ENCODE measurements at places on chromosomes 1 and 21.

GRCh38 chr21:39685991-39686390 lies 59.0 kb upstream of the IGSF5 start:
- DNase-seq: no peak

GRCh38 chr1:94036730-94037129 lies 84.2 kb downstream of the ABCA4 start:
- no peak for DNase-seq

DNA sequence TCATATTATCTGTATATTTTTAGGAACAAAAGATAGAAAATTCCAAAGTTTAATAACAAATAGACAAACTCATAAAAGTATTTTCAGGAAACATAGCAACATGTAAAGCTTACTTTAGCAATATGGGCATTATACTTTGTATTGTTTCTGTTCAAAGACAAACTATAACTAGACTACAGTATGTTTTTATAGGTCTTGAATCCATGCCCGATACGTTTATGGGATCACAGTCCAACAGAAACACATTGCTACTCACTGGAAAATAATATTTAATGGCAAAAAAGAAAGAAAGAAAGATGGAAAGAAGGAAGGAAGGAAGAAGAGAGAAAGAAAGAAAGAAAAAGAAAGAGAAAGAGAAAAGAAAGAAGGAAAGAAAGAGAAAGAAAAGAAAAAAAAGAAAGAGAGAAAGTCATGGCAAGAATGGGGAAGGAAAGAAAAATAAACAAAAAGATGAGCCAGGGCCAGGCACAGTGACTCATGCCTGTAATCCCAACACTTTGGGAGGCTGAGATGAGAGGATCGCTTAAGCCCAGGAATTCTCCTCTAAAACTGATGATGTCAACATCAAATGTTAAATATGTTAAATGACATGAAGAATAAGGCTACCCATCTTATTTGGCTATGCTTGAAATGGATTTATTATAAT lies 32.7 kb downstream of the TM2D1 start:
- DNase-seq: no peak

GRCh38 chr1:108646648-108647269 lies 14.1 kb downstream of the HENMT1 start:
- no peak for DNase-seq

DNA sequence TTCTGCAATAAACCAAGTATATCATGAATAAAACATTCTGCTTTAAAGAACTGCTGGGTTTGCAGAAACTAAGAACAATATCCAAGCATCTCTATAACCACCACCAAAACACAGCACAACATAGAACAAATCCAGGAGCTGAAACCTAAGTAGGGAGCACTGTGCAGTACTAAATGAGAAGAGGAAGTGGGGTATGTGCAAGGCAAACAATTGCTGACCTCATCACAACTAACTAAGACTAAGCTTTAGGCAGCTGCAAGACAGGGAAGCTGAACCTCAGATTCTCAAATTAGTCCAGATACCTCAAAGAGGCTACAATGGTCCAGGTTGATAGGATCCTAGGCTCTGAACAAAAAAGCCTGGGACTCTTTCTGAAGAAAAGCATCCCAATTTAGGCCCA lies 172.6 kb downstream of the SLC44A5 start:
- no peak for DNase-seq

- no peak for DNase-seq
Observed at GRCh38 chr21:45405271-45405818, 380 bp downstream of the COL18A1 start.

GRCh38 chr1:235923466-235924021 lies 56.8 kb upstream of the LYST start:
- no peak for DNase-seq

GRCh38 chr1:147598621-147599361 lies 57.5 kb downstream of the BCL9 start:
- no peak for DNase-seq

DNA sequence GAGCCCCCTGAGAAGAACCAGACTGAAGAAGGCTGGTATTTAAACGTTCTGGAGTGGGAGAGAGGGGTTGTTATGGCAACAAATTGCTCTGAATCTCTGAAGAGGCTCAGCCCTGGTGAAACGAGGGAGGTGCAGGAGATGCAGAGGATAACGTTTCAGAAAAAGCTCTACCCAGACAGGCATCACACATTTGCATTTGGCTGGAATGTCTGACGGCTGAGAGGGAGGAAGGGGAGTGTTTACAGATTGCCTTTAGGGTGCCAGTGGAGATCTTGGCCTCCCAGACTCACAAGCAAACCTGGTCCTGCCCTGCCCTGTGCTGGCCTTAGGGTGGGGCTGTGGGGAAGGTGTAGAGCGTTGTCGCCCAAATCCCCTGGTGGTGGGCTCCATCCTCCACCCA lies 169.0 kb upstream of the AJAP1 start:
- no peak for DNase-seq

DNA sequence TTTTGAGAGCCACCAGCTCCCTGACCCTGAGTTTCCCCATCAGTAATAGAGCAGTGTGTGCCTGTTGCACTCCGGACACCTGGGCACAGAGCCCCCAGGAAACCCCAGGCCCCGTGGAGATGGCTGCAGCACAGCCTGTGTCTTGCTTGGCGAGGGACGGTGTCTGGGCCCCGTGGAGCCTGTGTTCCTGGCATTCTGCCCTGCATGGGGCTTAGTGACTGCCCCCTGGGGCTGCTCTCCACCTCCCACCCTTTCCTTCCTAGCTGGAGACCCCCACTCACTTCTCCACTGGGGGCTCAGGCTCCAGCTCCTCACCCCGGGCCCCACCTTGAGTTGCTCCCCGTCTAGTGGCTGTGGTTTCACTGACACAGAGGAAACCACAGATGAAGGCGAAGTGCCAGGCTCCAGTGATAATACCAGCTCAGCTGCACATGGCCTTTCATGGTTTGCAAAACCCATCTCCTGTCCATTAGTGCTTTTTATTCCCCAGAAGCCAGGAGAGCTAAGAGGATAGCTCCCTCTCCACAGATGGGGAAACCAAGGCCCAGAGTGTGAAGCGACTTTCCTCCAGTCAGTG lies 39.4 kb downstream of the DMRTB1 start:
- no peak for DNase-seq

- no peak for DNase-seq
Observed at GRCh38 chr1:94980582-94981574, 54.0 kb upstream of the CNN3 start.

- DNase-seq: no peak
Observed at GRCh38 chr1:53641481-53642214, 97.3 kb downstream of the GLIS1 start.

DNA sequence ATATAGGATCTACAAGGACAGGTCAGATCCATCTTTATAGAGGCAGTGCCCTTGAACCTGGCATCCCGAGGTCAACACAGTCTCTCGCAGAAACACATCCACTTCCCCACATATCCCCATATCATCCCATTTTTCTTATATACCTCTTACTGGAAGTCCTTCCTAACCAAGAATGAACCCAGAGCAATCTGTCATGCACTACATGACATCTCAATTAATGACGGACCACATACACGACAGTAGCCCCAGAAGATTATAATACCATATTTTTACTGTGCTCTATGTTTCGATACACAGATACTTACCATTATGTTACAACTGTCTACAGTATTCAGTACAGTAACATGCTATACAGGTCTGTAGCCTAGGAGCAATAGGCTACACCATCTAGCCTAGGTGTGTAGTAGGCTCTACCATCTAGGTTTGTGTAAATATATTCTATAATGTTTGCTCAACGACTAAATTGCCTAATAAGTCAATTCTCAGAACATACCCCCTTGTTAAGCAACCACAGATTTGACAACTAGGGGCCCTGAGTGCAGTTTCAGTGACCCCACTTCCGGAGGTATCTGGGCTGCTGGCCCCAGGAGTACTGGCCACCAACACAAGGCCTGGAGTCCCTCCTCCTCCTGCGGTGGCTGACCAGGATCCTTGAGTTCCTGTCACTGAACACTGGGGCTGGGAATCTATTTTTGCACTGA lies 28.1 kb downstream of the PTPN14 start:
- DNase-seq: no peak

GRCh38 chr1:113938192-113938591 lies 9.1 kb downstream of the HIPK1 start:
- DNase-seq: no peak

DNA sequence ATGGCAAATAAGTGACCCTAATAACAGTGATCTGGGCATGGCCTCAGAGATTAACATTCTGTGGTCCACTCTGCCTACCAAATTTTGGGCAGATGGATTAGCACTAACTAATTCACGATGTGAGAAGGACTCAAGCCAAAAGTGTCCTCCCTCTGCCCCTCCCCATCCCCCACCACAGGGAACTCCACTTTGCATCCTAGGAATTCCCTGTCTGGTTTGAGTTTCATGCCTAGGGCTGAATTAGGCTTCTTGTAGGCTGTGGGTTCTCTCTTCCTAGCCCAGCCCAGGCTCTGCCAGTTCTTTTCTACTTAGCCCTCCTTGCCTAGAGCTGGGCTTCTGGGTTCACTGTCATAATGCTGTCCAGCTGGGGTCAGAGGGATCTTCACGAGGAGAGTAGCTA lies 64.1 kb downstream of the ATP2B4 start:
- no peak for DNase-seq

DNA sequence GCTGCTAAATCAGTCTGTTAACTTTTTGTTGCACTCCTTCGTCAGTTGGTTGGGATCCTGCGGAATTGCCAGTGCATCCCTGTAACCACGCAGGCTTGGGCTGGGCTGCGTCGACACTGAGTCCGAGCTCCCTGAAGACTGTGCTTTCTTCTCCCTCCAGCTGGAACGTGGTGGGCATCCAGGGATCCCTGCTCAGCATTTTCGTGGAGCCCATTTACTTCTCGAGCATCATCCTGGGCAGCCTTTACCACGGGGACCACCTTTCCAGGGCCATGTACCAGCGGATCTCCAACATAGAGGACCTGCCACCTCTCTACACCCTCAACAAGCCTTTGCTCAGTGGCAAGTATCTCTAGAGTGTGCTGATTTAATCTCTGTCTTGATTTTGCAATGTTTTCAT lies 83.3 kb downstream of the POFUT2 start:
- DNase-seq: no peak

DNA sequence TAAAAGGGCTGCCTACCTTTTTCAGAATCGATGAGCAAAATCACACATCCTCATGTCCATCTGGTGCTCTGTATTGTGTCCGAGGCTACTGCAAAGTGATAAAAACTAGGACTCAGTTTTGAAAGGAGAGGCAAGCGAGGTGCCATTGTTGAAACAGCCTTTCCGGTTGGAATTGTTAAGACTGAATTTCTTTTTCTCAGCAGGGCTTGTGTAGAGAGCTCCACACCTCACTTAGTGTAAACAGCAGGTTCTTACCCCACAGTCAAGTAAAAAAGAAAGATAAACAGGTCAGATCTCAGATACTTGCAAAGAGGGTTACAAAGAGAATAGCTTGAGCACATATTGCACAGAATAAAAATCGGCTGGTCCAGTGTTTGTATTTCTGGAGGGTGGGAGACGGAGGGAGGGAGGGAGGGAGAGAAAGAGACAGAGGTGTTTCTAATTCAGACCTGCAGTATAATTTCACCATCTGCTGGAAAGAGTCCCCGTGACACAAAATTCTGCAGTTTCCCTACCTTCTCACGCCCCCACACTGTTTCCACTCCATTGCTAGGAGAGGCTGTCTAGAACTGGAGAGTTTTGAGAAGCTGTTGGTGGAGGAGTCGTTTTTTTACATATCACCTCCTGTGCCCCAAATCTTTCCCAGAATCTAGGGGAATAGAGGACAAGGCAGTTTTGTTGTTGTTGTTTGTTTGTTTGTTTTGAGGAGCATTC lies 82.5 kb downstream of the EDEM3 start:
- no peak for DNase-seq

DNA sequence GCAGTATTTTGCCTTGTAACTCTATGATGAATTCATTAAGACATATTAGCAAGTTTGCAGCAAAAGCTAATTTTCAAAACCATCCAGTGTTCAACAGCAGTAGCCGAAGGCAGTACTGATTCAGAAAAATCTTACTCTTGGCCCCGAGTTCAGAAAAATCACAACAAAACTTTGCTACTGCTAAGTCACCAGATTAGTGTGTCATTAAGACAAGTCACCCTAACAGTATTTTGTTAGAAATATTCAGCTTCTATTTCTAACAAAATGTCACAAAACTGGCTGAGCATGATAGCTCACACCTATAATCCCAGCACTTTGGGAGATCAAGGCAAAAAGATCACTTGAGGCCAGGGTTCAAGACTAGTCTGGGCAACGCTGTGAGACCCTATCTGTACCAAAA lies 8.2 kb downstream of the GTF2B start:
- DNase-seq: no peak

DNA sequence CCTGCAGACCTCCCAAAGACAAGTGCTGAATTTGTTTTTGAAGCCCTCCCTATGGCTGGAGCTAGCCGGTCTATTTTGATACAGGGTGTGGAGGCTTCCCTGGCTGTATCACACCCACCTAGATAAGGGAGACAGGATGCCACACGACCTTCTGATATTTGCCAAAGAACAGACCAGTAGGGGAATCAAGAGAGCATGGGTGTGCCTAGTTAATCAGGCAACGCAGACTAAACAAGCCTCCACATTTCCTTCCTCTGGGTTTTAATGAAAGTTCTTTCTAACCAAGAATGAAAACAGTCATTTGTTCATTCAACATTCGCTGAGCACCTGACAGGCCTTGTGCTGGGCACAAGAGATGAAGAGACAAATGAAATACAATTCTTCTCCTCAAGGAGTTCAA lies 446.8 kb downstream of the PLPP3 start:
- DNase-seq: no peak

- no peak for DNase-seq
Observed at GRCh38 chr21:26028183-26028582, 142.4 kb downstream of the APP start.

All from epithelial cell of prostate (primary cell).